ENCODE measurements at places on chromosomes 11 and 22.
A peak's percentile ranks its signal among the peaks of the same experiment; 100 is the strongest.

DNA sequence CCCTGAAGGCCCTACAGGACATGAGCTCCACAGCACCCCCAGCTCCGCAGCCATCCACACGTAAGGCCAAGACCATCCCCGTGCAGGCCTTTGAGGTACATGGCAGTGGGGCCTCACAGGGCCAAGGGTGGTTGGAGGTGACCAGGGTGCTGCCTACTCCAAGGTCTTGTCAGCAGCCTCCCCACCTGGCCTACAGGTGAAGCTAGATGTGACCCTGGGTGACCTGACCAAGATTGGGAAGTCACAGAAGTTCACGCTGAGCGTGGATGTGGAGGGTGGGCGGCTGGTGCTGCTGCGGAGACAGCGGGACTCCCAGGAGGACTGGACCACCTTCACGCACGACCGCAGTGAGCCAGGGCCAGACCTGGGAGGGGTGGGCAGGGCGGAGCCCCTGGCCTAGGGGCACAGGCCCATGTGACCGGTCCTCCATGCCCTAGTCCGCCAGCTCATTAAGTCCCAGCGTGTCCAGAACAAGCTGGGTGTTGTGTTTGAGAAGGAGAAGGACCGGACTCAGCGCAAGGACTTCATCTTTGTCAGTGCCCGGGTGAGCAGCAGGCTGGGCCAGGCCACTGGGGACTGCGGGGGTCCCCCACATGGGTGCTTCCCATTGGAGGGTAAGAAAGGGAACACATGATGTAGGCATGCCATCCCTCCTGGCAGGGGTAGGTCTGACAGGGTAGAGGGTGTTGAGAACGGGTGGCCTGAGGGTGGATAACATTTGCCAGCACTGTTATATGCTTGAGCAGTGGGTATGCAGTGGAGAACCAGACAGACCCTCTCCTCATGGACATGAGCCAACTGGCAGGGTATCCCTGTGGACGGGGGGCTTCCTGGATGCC lies 5.6 kb downstream of the INPPL1 start:
- DNase-seq = no peak

GRCh38 chr11:118792570-118793124 lies 1.7 kb upstream of the DDX6 start:
- DNase-seq = peak; percentile 96

DNA sequence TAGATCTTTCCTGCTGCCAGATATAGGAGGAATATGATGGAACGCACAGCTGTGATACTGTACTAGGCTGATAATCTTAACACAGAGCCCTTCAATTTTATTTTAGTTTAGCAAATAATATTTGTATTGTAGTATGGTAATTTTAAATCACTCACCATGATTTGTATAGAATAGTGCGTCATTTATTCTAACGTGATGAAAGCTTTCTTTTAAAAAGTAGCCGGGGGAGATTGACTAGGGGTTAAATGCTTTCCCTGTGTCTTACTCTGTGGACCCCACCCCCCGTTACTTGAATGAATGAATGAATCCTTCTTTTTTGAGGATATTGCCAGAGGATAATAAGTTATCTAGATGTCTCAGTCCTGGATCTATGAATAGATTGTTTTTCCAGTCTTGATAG lies 72.1 kb downstream of the CECR2 start:
- no peak for DNase-seq

- peak; percentile 53 for DNase-seq
These were observed 149.4 kb downstream of the NXPE2 start for GRCh38 chr11:114827736-114828135.

GRCh38 chr11:33135216-33135615 lies 26.1 kb downstream of the CSTF3 start:
- DNase-seq = no peak

- DNase-seq = no peak
These were observed 25.4 kb downstream of the SAAL1 start for GRCh38 chr11:18080451-18080850.

GRCh38 chr11:132734217-132734616 lies 798.1 kb downstream of the OPCML start:
- DNase-seq = no peak

DNA sequence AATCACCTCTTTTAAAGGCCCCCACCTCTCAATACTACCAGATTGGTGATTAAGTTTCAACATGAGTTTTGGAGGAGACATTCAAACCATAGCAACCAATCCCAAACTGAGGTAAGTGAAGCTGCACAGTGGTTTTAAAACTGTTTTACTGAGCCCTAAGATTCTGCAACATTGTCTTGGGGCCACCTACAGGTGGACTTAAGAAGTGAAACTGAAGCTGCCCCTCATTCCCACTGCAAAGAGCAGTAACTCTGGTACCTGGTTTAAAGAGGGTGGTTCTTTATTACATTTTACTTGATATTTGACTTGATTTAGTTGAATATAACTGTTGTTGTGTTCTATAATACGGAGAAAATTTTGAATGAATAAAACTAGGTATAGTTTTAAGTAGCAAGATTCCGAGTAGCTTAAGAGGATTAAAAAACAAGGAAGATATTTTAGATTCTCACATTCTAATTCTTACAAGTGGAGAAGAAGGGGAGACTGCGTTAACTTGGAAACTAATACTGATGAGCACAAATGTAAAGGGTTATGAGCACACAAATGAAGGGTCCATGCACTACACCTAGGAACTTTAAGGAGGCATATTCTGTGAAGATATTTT lies 26.7 kb downstream of the SYT9 start:
- no peak for DNase-seq

DNA sequence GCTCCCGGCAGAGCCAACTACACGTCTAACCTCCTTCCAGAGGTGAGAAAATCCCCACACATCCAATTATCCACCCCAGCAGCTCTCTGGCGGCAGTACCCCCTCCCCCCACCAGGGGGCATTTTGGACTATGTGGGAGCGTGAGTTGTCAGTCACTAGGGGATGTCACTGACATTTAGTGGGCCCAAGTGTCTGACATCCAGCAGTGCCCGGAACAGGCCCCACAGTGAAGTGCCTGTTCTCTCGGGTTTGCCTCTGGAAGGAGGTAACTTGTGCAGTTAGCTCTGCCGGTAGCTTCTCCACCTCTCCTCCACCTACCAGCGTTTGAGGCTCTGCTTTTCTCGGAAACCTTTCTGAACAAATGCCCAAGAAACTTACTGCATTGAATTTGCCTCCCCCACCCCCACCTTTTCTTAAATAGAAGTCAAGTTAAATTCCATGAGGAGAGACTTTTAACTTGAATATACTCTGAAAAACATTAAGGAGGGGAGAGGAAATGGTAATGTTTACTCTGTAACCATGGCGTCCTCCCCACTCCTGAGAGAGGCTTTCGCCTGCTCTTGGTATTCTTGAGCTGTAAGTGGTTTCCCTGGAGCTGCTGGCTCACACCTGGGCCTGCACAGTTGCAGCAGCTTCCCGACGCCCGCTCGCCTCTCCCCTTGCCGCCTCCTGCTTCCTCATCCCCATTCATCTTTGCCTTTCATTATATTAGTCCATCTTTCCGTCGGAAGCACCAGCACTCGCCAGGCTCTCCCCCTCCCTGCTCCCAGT lies 112.8 kb downstream of the WNT7B start:
- peak; percentile 73 for DNase-seq

GRCh38 chr11:13336246-13336878 lies 58.8 kb downstream of the BMAL1 start:
- no peak for DNase-seq

DNA sequence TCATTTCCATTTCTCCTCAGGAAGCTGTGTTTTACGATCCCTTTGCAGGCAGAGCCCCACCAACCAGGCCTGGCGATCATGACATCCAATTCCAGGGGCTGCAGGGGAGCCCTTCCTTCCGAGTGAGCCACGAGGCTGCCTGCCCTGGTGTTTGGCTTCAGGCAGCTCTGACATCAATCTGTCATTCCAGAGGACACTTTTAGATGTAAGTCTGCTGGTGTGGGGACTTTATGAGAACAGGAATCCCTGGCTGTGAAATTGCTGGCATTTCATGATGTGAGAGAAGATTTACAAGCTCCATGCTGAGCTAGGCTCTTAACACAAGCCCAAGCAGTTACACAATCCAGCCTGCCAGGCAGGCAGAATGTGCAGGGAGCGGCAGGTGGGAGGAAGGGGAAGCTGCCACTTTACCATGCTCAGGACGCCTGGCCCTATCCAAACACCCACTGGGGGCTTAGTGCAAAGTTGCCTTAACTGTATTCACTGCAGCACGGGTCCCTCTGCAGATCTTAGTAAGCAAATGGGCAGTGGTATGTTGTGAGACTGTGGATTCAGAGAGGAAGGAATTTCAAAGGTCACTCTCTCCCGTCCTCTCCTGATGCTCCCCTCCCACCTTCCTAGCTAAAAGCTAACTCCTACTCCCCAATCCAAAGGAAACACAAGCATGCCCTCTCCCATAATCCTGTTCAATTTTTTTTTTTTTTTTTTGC lies 43.4 kb upstream of the MICAL2 start:
- DNase-seq = peak; percentile 60

DNA sequence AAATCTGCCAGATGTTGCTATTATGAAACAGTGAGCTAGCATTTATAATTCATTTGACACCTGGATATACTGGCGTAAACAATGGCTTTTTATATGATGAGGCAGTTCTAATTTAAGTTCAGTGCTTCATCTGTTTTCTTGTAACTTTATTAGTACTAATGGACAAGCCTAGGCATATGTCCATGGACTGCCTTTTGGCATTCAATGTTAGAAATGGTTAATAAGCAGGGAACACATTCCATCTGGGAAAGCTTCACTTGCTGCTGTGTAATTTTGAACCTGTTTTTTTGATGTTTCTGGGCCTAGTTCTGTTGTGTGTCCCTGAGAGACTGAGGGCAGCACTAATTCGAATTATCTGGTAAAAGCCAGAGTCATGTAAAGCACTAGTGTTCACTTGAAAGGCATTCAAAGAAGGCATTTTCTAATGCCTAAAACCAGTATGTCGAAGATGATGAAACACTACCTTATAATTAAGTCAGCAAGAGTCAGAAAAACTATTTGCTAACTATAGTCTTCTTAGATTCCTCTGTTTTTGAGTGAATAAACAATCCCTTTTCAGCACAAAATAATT lies 138.5 kb downstream of the SWAP70 start:
- DNase-seq = no peak

GRCh38 chr11:22832315-22833015 lies 2.9 kb upstream of the SVIP start:
- no peak for DNase-seq

- peak; percentile 76 for DNase-seq
These were observed 165.0 kb downstream of the SOX6 start for GRCh38 chr11:16191212-16191867.

- no peak for DNase-seq
These were observed 93.2 kb downstream of the LRRC32 start for GRCh38 chr11:76577226-76577920.

GRCh38 chr22:21726650-21727049 lies 8.9 kb downstream of the YPEL1 start:
- peak; percentile 13 for DNase-seq

DNA sequence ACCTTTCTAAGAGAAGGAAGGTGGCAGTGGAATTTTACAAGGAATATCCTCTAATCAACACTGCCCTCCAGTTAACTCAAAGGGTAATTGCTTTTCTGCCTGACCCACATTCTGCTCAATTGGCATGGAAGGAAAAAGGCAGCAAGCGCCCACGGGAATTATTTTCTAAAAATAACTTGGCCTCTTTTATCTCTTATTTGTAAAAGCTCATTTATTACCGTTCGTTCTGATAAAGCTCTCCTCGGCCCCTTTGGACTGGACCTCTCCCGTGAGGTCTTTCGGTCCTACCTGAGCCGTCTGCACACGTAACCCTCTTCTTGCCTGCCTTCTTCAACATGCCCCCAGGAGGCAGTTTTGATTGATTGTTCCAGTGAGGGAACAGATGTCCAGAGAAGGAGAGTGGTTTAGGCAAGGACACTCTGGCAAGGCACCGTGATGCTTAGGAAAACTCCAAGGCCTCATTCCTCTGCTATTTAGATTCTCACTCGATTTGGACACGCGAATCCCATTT lies 53.2 kb upstream of the CRTAM start:
- peak; percentile 25 for DNase-seq

- DNase-seq = no peak
These were observed 61.6 kb upstream of the TCF20 start for GRCh38 chr22:42332089-42332488.

- peak; percentile 67 for DNase-seq
These were observed 6.7 kb upstream of the BRSK2 start for GRCh38 chr11:1382831-1383607.

- DNase-seq = no peak
These were observed 93.2 kb downstream of the EXT2 start for GRCh38 chr11:44188643-44189042.

DNA sequence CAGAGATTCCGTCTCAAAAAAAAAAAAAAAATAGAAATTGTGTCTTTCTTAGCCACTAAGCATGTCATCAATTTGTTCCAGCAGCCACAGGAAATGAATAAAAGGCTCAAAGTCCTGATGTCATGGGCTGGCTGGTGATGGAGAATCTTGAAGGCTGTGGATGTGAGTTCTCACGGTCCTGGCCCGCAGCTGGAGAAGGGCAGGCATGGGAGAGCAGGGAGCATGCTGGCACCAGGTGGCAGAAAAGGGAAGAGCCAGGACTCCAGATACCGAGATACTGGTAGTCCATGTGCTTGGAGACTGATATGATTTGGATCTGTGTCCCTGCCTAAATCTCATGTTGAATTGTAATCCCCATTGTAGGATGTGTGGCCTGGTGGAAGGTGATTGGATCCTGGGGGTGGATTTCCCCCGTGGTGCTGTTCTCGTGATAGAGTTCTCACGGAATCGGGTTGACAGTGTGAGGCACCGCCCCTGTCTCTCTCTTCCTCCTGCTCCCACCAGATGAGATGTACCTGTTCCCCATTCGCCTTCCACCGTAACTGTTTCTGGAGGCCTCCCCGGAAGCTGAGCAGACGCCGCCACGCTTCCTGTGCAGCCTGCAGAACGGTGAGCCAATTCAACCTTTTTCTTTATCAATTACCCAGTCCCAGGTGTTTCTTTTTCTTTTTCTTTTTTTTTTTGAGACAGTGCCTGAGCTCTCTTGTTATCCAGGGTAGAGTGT lies 18.1 kb downstream of the MRGPRD start:
- DNase-seq = no peak

- no peak for DNase-seq
These were observed 24.7 kb downstream of the REXO2 start for GRCh38 chr11:114463999-114464398.
